Motor neuron (in vitro differentiated cells): ENCODE measurements at places on chromosomes 1 and 21. TPM values are rescaled to one million over a fixed set of nuclear protein-coding genes. Genes with fewer than 3 reads are reported as not detected.

DNA sequence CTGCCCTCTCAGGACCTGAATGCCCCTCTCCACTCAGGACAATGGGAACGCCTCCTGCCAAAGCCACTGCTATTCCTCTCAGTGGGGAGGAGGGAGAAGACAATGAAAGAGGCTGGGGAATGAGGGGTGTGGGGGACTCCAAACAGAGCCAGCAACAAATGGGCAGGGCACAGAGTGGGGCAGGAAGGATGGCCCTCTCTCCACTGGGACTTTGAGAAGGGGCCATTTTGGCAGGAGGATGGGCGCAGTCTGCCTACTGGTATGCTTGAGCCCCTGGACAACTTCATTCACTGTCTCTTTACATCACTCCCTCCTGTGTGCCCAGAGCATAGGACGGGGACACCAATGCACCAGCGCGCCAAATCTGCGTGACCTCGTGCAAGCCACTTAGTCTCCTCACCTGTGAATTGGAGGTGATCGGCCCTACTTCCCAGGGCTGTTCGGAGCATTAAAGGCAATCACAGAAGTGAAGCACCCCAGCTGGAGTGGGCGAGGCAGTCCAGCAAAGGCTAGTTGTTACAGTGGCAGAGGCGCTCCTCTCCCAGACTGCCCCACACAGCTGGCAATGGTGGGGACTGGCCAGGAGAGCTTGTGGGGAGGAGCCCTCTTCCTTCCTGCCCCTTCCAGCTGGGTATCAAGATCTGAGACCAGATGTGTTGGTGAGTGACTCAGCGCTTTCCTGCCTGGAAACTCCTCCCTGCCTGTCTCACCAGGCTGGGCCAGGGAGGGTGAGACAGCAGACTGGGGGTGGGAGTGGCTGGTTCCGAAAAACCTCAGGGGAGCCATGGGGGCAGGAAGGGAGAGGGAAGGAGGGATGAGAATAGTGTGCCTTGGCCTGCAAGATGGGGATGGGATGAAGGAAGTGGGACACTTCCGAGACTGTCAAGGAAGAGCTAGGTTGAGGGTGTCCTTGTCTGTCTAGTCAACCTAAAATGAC, 22.4 kb upstream of the SYNC start:
- ATAC-seq = peak; percentile 89

The OR6P1 gene
- total RNA-seq = 0.80 TPM in 1 of 2 replicates, not detected in the other

The EPHB2 gene
- total RNA-seq = 57.4 and 64.1 TPM in 2 replicates

DNA sequence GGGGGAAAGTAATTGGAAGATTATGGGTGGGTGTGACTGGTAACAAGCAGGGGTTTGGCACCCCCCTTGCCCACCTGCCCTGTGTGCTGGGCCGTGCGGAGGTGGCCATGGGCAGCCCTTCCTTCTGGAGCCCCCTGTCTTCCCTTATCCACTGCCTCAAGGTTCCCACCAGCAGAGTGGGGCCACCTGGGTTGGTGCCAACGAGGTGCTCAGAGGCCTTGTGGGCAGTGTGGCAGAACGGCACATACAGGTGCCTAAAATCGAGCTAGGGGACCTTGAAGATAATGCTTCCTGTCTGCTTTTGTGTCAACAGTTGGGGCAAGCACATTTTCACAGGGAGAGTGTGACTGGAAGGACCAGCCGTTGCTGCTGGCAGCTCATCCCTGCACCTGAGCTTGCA, 161.8 kb downstream of the PCBP3 start:
- no peak for ATAC-seq

- no peak for ATAC-seq
Measured at GRCh38 chr1:150015651-150016131, 5.2 kb upstream of the OTUD7B start.

- peak; percentile 95 for ATAC-seq
Measured at GRCh38 chr1:97137862-97138514, 416.4 kb downstream of the PTBP2 start.

- no peak for ATAC-seq
Measured at GRCh38 chr21:41895643-41896493, 16.7 kb upstream of the PRDM15 start.

DNA sequence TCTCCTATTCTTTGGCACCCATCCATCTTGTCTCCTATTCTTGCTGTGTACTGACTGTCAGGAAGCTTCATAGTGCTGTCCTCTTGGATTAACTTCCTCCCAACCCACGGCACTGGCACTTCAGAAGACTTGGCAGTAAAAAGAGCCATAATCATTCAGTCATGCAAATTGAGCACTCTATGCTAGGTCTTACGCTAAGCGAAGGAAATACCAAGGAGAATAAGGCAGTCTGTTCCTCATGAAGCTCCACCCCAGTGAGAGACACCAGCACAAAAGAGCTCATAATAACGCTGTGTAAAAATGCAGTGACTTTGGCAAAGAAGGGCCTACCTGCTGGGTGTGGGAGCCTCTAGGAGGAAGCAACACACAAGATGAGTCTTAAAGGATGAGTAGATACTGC, 67.1 kb downstream of the GFI1 start:
- ATAC-seq = peak; percentile 27
